Sigmoid colon (tissue), 7 donors: ENCODE measurements at places on chromosomes 11 and 22. TPM values are rescaled to one million over a fixed set of nuclear protein-coding genes. Genes with fewer than 3 reads are reported as not detected.

GRCh38 chr11:77611921-77612320, 22.2 kb downstream of the AQP11 start:
- no peak for DNase-seq

DNA sequence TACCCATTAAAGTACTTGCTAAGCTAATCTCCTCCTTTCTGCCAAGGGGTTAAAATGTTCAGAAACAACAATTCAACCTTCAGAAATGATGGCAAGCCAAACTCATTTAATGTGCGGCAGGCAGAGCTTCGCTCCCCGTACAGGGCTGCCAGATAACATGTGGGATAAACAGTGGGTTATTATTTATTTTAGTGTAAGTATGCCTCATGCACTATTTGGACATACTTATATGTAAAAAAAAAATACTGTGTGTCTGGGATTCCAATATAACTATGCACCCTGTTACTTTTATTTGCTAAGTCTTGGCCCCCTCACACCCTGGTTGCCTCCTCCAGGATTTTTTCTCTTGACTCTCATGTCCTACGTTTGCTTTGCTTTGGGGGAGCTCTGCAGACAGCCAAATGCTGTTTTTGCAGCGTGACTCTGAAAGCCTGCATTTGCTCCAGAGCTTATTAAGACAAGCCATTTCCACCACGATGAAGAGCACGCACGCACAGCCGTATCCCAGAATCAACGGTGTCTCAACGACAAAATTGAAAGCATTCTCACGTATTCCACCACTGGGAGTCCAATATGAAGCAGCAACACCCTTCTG, 86.5 kb upstream of the SHANK2 start:
- DNase-seq: no peak

- DNase-seq: no peak
Observed at GRCh38 chr11:93024369-93024768, 54.9 kb downstream of the MTNR1B start.

DNA sequence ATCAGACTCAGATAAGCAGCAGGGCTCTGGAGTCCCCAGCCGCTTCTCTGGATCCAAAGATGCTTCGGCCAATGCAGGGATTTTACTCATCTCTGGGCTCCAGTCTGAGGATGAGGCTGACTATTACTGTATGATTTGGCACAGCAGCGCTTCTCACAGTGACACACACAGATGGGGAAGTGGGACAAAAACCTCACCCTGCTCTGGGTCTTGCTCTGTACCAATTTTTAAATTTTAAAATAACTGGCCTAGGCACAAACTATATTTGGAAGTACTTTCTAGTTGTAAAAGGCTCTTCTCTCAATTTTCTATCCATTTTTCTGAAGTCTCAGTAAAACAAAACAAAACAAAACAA, 131.7 kb downstream of the VPREB1 start:
- no peak for DNase-seq

- DNase-seq: no peak
Observed at GRCh38 chr22:20966883-20967696, at the start of gene AIFM3. TSS of gene AIFM3 (plus strand) at chr22:20967255. CDS start at chr22:20967945, 690 bp downstream.

DNA sequence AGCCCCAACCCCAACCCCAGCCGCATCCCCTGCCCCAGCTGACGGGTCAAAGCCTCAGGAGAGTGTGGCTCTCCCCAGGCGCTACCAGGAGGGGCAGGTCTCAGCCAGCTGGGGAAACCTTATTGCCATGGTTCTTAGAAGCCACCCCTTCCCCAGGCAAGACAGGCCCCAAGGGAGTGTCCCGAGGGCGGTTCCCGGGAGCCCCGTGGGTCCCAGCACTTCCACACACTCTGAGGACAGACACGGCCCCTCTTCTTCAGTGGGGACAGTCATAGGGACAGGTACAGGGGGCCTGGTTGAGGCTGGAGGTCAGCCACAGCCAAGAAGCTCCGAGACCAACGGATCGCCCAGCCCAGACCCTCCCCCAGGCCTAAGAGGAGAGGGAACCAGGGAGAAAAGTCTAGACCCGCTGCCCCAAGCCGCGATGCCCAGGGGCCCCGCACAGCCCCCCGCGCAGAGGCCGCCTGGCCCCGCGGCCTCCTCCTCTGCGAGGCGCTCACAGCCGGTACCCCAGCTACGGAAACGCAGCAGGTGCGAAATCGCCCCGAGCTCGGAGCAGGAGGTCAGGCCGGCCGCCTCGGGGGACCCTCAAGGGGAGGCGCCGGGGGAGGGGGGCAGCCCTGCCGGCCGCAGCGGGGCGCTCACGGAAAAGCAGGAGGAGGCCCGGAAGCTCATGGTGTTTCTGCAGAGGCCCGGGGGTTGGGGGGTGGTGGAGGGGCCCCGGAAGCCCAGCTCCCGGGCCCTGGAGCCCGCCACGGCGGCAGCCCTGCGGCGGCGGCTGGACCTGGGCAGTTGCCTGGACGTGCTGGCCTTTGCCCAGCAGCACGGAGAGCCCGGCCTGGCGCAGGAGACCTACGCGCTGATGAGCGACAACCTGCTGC, 2.6 kb downstream of the KLHDC7B start:
- no peak for DNase-seq

SIK2 gene
- 10.7 TPM for total RNA-seq

OR8B4 gene
- not detected for total RNA-seq

LMO2 gene
- 8.6 TPM for total RNA-seq

ARHGAP42 gene
- 6.1 TPM for total RNA-seq
